Ecto neural progenitor cell (in vitro differentiated cells): ENCODE measurements at places on chromosomes 3 and 15.

DNA sequence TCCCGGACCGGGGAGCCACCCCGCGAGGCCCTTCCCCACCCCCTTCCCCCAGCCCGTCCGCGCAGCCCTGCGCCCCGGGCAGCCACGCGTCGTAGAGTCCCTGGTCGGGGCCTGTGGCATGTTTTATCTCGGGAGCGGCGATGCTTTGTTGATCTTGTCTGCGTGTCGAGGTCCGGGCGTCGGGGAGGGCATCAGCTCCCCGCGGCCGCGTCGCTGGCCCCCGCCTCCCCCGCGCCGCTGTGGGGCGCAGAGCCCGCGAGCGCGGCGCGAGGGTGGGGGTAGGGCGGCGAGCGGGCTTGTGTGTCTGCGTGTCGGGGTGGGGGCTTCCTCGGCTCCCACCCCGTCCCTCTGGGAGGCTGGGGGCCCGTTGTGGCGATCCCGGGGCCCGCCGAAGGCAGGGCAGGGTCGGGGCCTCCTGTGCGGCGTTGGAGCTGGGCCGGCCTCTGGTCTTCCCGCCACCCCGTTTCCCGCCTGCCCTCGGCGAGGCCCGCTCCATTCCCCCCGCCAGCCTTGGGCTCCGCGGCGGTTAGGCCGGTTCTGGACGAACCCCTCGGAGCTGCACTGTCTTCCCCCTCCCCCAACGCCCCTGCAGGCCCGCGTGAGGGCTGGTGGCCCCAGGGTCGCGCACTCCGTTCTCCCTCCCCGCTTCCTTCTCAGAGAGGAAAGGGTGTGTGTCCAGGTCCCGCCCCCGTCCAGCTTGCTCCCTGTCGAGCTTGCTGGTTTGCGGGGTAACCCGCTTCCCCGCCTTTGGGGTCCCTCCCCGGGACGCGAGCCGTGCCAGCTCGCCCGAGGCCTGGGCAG lies 695 bp downstream of the GMPS start:
- DNase-seq, result peak; percentile 80

- no peak for DNase-seq
These were observed 183.3 kb downstream of the PDE8A start for GRCh38 chr15:85164841-85165466.

DNA sequence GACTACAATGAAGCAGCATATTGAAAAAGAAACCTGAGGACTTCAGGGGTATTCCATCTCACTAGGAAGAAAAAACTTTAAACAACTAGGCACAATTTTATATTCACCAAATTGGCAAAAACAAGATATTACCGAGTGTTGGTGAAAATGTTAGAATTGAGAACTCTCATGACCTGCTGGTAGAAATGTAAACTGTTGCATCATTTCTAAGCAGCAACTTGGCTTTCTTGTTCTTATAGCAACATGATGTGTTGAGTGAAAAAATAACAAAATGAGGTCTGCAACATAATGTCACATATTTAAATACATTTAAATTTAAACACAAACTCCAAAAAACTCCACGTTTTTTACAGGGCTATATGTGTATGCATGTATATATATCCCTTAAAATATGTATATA lies 59.0 kb upstream of the SPPL2A start:
- no peak for DNase-seq

DNA sequence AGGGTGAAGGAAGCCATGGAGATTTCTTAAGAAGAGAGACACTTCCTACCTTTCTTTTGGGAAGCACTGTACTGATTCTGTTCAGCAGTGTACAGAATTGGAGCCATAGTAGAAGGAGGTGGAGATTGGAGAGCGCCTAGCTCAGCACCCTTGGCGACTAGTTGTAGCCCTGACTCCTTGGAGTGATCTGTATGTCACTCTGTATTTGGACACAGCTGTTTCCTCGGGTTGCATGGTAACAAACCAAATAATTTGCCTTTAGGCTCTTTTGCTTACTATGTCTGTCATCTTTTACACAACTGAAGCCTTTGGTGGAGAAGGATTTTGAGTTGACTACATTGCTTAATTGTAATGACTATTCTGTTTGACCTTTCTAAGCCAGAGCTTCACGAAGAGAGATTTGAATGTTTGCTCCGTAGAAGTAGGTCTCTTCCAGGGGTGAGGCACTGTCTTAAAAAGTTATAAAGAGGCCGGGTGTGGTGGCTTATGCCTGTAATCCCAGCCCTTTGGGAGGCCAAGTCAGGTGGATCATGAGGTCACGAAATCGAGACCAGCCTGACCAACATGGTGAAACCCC lies 77.1 kb downstream of the AKAP13 start:
- no peak for DNase-seq

DNA sequence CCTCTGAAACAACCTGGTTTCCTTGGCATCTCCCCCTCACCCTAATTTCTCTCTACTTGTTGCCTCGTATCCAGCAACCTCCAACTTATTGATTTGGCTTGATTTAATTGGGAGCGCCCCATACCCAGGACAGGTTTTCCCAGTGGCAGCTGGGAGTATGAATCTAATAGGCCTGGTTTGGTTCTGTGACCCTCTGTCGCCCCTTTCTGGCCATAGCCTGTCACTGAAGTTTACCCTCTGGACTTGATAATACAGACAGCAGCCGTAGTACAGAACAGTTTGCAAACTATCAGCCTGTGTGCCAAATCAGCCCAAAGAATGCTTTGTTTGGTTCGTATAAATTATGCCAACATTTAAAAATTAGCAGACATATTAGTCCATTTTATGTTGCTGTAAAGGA lies 525.1 kb upstream of the GOLIM4 start:
- DNase-seq, result peak; percentile 69

GRCh38 chr3:127999509-128000106 lies 52.6 kb upstream of the SEC61A1 start:
- DNase-seq, result no peak

GRCh38 chr15:45023659-45024225 lies 747 bp downstream of the SORD start:
- DNase-seq, result no peak

DNA sequence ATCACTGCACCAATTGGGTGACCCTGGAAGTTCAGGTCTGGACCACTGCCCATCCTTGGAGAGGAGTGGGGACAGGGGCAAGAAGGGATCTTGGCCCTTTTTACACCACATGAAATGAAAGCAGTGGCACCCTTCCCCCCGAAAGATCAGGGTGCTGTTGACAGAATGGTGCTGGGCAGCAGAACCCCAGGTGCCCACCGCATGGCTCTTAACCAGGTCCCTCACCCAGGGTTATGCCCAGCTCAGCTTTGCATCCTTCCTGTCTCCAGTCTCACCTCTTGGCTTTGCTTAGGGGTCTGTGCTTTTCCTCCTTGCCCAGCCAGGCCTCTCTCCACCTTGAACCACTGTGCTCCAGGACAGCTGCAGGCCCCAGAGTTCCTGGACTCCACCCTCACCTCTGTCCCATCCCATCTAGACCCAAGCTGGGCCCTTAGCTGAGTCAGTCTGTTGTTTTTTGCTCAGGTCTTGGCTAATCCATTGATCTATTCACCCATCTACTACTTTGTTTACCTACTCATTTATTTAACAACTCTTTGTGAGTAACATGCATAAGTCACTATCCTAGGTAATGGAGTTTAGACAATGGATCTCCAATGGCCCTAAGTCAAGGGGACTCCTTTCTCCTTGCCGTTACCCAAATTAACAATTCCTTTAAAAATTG lies 77.1 kb upstream of the PRR23E start:
- DNase-seq, result no peak

GRCh38 chr15:78929536-78930264 lies 15.1 kb downstream of the CTSH start:
- no peak for DNase-seq

GRCh38 chr15:62625429-62626033 lies 417.0 kb upstream of the TPM1 start:
- DNase-seq, result no peak

- no peak for DNase-seq
These were observed 74.7 kb downstream of the DZIP3 start for GRCh38 chr3:108664266-108664665.

DNA sequence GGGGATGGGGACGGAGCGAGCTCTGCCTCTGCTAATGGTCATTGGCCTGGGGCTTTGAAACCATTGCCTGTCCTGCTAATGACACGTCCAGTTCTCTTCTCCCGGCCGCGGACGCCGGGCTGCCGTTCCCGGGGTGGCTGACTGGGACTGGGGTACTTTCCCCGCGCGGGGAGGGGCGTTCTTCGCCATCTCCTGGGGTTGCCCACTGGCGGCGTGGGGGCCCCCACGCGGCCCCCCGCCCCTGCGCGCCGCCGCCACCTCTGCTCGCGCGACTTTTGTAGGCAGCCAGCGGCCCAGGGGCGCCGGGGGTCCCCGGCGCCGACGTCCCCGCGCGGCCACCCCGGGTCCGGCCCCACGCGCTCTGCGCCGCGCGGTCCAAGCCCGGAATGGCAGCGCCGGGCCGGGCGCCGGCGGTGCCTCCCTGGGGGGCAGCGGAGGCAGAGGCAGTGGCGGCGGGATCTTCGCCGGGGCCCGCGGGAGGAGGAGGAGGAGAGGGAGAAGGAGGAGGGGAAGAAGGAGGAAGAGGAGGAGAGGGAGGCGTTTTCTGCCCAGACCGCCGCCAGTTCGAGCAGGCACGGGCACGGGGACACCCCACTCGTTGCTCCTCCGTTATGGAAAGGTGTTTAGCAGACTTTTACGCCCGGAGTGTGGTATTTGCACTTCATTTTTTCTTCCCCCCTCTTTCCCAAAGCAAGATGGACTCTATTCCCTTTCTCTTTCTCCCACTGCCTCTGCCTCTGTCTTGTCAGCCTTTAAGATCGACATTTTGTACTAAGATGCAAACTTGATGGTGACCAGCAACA lies 2.3 kb downstream of the BBX start:
- DNase-seq, result peak; percentile 74

DNA sequence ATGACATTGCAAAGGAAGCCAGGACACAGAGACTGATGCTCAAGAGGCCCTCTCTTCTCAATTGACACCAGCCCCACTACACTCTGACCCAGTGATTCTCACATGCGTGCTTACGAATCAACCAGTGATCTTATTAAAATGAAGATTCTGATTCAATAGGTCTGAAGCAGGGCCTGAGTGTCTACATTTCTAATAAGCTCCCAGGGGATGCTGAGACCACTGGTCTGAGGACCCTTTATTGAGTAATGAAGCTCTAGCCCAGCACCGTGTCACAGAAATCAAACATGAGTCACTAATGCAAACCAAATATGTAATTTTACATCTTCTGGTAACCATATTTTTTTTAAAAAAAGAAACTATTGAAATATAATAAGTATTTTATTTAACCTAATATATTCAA lies 689.1 kb upstream of the LMCD1 start:
- DNase-seq, result no peak

DNA sequence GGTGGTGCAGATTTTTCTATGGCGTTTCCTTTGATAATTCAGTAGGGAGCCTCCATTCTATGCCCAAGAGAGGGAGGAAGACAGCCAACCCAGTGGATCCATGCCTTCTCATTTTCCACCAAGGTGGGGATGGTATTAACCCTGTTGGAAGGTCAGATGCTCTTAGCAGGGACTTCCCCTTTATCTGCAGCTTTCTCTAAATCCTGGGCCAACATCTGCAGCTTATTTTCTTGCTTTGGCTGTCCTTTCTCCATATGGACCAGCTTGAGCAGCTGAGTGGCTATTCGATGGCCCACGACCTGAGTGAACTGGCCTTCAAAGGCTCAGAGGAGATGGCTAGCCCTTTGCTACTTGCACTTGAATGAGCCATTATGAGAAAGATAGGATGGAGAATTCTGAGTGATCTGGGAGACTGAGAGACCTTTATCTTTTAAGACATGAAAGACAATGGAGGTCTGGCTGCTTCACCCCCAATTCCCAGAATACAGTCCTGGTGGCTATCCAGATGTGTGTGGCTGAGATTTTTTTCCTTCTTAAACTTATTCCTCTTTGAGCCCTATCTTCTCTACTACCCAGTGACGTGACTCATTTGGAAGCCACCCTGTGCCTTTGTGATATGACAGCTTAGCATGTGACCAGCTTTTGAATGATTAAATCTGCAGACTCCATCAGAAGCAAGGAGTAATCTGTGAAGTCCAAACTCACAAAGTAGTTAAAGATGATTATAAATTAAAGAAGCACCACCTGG lies 39.6 kb upstream of the TRAK1 start:
- DNase-seq, result no peak

- no peak for DNase-seq
These were observed 19.8 kb downstream of the PFKFB4 start for GRCh38 chr3:48536785-48537184.

DNA sequence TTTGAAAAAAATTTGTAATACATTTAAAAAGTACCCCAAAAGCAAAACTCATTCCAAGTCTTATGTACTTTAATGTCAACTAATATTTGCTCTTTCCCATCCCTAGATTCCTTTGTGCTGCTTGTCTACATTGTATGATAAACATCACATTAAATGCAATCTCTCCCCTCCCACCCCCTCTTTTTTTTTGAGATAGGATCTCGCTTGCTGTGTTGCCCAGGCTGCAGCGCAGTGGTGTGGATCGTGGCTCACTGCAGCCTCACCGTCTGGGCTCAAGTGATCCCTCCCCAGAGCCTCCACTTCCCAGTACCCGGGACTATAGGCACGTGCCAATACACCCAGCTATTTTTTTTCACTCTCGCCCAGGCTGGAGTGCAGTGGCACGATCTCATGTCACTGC lies 12.6 kb downstream of the MAP2K1 start:
- DNase-seq, result no peak

- DNase-seq, result no peak
These were observed 16.4 kb downstream of the SRPRB start for GRCh38 chr3:133821767-133822638.

- no peak for DNase-seq
These were observed 6.8 kb upstream of the ZNF280D start for GRCh38 chr15:56739964-56740640.

DNA sequence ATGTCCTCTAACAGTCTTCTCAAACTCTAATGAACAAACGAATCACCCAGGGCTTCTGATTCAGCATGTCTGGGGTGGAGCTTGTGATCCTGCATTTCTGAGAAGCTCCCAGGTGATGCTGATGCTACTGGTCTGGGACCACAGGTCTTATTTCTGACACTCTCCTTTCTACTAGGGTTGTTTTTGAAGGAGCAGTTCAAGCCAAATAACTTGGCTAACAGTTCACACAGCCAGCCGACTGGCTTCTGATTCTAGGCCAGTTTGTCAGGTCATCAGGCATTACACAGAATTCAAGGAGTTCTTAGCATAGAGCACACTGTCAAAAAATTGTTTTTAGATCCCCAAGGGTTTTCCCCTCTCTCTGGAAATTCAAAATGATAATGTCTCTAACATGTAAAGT lies 100.7 kb downstream of the TIGIT start:
- DNase-seq, result no peak

GRCh38 chr3:123027292-123028232 lies at the start of gene SEMA5B:
TSS of gene SEMA5B (minus strand) at chr3:123027763. CDS start at chr3:122961263, 66,500 bp downstream.
- DNase-seq, result peak; percentile 88
